Activated CD4-positive, alpha-beta memory T cell treated with anti-CD3 and anti-CD28 coated beads for 36 hours (primary cell): ENCODE measurements at places on chromosomes 7 and 10. TPM values are rescaled to one million over a fixed set of nuclear protein-coding genes. Genes with fewer than 3 reads are reported as not detected.

The ACSM6 gene
- not detected for total RNA-seq

The MYH16 gene
- not detected for total RNA-seq

The OPN1SW gene
- total RNA-seq = not detected

The UROS gene
- total RNA-seq = 35.0 TPM

The SNX10 gene
- 44.1 TPM for total RNA-seq

The ATP6V0A4 gene
- 1.7 TPM for total RNA-seq

The PLEKHS1 gene
- not detected for total RNA-seq

The TAS2R3 gene
- total RNA-seq = 0.63 TPM

The PDZD8 gene
- total RNA-seq = 14.3 TPM

The PRSS37 gene
- not detected for total RNA-seq

The NUTM2E gene
- total RNA-seq = 0.12 TPM

The MXI1 gene
- total RNA-seq = 29.3 TPM

The ARHGAP22 gene
- total RNA-seq = not detected

The TSPAN12 gene
- total RNA-seq = not detected

The GJD4 gene
- not detected for total RNA-seq

The SMIM30 gene
- 41.5 TPM for total RNA-seq

The NRCAM gene
- total RNA-seq = 0.14 TPM

The INHBA gene
- total RNA-seq = not detected

The CPA1 gene
- not detected for total RNA-seq

The PRLHR gene
- total RNA-seq = not detected

The IDI2 gene
- total RNA-seq = not detected

The CALML5 gene
- not detected for total RNA-seq

The OR13A1 gene
- total RNA-seq = not detected

The TMEM229A gene
- total RNA-seq = not detected

The EMX2 gene
- not detected for total RNA-seq

The FAM25A gene
- not detected for total RNA-seq

The ANKIB1 gene
- total RNA-seq = 39.9 TPM

The PTPN20 gene
- total RNA-seq = 1.5 TPM

The CRHR2 gene
- 0.07 TPM for total RNA-seq

The HYAL4 gene
- total RNA-seq = not detected

The CFAP46 gene
- not detected for total RNA-seq

The SFTPD gene
- total RNA-seq = not detected

The DNAJC30 gene
- total RNA-seq = 6.1 TPM

The KCP gene
- 0.12 TPM for total RNA-seq

The EPHB4 gene
- total RNA-seq = 2.8 TPM

The GPR15LG gene
- not detected for total RNA-seq

The SLC39A12 gene
- not detected for total RNA-seq

The CTAGE8 gene
- 1.8 TPM for total RNA-seq

The CRYGN gene
- 0.21 TPM for total RNA-seq

The COBL gene
- total RNA-seq = not detected

The CRPPA gene
- 0.59 TPM for total RNA-seq

The NKX6-2 gene
- not detected for total RNA-seq

The WDR86 gene
- total RNA-seq = 0.17 TPM

The AGR2 gene
- total RNA-seq = not detected

The ANKRD30A gene
- total RNA-seq = not detected

The SPDYE9 gene
- not detected for total RNA-seq

The CPEB3 gene
- total RNA-seq = 1.4 TPM

The TMEM236 gene
- total RNA-seq = 0.10 TPM

The NEUROD6 gene
- not detected for total RNA-seq
